NCI-H1092 treated with DMSO at 0.1 percent for 48 hours (cell line): ENCODE measurements at places on chromosomes 5 and 9.

GRCh38 chr9:120873512-120873911 lies 3.5 kb downstream of the PHF19 start:
- no peak for DNase-seq

DNA sequence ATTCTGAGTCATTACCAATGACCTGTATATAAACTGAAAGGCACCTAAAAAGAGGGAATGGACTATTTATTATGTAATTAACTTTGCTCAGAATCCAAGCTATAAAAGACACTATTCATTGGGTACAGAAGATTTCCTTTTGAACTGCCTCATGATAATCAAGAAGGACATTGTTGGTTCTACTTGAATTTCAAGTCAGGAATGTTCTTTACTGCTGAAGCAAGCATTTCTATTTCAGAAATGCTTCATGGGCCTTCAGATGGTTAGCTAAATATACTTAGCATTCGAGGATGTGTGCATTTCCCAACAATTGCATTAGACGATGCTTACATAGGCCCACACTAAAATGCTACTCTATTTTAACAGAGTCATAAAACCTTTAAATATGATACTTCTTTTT lies 658.2 kb upstream of the DMAC1 start:
- DNase-seq: no peak

DNA sequence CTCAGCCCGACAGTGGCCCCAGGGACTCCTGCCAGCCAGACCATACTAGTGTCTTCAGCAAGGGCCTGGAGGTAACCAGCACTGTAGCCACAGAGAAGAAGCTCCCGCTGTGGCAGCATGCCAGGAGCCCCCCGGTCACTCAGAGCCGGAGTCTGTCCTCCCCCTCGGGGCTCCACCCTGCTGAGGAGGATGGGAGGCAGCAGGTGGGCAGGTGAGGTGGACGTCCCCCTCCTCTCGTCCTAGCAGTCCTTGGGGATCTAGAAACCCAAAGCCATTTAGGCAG lies 28.0 kb upstream of the LRRC14B start:
- DNase-seq: no peak

DNA sequence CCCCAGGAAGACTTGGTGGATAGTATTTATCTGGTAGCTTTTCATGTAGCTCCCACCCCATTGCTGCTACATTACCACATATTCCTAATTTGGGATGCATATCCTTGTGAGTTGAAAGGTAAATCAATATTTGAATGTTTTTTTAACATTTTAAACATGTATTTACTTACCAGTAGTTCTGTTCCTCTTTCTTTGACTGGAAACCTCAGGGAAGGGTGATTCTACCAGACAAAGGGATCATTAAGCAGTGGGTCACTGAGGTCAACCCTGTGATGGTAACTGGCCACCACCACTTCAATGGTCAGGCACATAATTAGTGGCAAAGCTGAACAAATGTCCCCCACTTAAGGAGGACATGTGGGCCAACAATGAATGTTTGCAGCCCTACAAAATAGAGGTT lies 27.2 kb upstream of the KLF9 start:
- no peak for DNase-seq

DNA sequence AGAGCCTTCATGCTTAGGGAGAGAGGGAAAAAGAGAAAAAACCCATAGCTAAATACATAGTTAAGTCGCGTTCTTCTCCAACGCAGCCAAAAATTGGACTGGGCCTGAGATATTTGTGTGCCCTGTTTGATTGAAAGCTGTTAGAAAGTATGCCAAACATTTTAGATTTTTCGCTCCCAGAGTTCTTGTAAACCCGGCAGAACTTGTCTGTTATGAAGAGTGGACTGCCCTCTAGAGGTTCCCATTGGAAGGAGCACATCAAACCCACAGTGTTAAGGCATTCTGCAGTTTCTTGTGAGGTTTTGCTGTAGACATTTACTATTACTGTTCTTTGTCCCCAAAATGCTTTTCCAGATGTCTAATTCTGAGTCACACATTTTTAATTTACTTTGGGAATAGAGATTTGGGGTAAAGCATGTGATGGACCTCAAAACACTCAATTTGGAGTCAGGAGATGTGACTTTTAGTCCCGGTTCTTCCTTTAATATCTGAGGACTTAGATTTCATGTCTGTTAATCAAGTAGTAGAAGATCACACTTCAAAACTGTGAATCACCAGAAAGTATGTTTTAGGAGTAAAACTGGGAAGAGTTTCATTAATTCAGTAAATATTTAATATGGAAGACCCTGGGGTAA lies 96.6 kb downstream of the PCSK1 start:
- DNase-seq: peak; percentile 50

DNA sequence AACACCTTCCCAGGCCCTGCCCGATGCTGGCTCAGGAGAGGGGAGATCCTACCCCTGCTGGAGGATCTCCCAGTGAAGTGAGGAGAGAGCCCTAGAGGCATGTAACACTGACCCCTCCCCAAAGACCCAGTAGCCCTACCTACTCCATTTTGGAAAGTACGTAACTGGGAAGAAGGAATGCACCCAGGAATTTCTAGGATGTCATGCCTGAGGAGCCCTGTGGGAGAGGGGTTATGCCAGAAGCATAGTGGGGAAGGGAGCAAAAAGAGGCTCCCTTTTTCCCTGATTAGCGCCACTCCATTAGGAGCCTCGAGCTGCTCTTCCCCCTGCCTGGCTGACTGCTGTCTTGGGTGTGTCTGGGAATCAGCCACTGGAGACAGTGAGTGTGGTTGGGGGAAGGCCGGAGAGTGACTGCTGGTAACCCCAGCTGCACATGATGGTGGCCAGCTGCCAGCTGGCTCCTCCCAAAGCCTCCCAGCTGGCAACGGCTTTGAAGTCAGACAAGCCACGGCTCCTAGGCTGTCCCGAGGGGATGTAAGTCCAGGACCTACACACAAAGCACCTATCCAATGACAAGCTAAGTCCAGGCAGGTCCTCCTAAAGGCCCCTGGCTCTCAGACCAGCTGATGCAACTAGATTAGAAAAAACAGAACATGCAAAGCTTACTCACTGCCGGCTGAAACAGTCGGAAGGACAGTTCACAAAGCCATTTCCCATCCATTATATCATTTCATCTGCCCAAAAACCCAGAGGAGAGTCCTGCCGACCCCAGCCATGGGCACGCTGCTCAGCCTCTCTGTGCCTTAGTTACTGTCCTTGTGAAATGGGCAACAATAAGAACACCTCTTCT lies 136.5 kb upstream of the ABCA1 start:
- DNase-seq: peak; percentile 94

- no peak for DNase-seq
Observed at GRCh38 chr9:87853302-87853701, 29.4 kb upstream of the SPATA31E1 start.

DNA sequence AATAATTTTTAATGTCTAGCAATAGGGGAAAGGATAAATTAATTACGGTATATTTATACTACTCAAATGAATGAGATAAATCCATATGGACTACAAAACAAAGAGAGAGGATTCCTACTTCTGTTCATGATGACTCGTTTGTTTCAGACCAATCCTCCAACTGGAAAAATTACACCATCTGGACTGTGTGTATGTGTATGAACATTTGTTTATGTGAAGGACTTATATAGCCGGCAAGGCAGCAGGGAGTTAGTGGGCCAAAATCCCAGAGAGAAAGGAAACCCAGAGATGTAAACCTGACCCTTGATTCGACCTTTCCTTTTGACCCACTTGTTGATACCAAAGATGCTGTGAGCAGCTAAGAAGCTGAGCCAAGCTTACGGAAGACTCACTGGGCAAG lies 20.1 kb downstream of the PDE6A start:
- no peak for DNase-seq
